NCI-H510A treated with DMSO at 0.1 percent for 48 hours (cell line): ENCODE measurements at places on chromosomes 1 and 21.

- peak; percentile 48 for DNase-seq
Measured at GRCh38 chr1:220487297-220487820, 40.6 kb upstream of the MARK1 start.

- DNase-seq = no peak
Measured at GRCh38 chr1:170397061-170397460, 134.9 kb upstream of the GORAB start.

DNA sequence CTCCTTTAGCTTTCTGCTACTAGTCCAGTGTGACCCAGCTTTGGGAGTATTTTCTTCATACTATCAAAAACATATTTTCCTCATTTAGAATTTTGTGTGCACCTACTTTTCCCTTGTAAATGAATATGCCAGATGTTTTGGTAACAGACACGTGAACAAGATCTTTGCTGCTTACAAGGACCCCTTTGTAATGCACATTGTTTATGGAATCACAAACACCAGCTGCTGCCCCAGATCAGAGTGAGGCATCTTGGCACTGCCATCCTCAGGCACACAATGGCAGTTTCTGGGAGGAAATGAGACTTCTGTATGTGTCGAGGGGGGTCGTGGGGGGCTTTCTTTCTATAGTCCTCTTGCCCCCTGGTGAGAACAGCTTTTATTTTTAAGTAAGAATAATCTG, 115.7 kb downstream of the RGL1 start:
- no peak for DNase-seq

GRCh38 chr1:168717906-168718891, 10.8 kb downstream of the DPT start:
- DNase-seq = no peak

GRCh38 chr1:160883581-160884513, 1.1 kb downstream of the ITLN1 start:
- DNase-seq = no peak

- DNase-seq = peak; percentile 18
Measured at GRCh38 chr1:192311281-192311680, 5.5 kb upstream of the RGS21 start.

- DNase-seq = no peak
Measured at GRCh38 chr1:213154056-213154685, 103.1 kb downstream of the RPS6KC1 start.

DNA sequence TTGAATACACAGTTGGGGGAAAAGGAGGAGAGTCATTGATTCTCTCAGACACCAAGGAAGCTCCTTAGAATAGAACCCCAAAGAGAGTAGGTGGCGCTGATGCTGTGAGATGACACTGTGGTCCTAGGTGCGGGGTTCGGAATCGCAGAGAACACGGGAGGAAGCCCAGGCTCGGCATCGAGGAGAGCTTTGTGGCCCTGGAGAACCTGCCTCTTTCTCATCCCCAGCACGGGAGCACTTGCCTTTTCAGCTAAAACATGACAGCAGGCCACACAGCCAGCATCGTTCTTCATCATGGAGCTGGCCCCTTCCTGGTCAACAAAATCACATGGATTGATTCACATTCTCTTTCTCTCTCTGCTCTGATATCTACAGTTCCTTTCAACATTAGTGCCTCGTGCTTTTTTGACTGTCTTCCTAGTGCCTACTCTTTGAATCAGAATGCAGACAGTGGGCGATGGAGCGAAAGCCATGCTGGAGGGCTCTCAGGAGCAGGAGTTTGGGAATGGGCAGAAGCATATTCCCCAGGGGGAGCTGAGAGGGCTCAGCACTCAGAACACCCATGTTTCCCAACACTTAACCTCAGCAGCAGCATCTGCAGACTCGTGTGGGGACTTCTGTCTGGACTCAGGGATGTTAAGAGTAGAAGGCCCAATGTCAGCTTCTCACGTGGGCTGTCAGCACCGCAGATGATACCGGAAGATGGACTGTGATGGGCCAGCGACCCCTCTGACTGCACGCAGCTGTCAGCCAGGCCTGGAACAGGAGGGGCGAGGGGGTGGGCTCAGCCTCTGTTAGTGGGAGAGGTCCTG, 539.4 kb downstream of the KIF26B start:
- DNase-seq = no peak

- DNase-seq = no peak
Measured at GRCh38 chr1:163115887-163116286, 46.7 kb downstream of the RGS4 start.

- no peak for DNase-seq
Measured at GRCh38 chr1:31633117-31633516, 11.6 kb downstream of the PEF1 start.

DNA sequence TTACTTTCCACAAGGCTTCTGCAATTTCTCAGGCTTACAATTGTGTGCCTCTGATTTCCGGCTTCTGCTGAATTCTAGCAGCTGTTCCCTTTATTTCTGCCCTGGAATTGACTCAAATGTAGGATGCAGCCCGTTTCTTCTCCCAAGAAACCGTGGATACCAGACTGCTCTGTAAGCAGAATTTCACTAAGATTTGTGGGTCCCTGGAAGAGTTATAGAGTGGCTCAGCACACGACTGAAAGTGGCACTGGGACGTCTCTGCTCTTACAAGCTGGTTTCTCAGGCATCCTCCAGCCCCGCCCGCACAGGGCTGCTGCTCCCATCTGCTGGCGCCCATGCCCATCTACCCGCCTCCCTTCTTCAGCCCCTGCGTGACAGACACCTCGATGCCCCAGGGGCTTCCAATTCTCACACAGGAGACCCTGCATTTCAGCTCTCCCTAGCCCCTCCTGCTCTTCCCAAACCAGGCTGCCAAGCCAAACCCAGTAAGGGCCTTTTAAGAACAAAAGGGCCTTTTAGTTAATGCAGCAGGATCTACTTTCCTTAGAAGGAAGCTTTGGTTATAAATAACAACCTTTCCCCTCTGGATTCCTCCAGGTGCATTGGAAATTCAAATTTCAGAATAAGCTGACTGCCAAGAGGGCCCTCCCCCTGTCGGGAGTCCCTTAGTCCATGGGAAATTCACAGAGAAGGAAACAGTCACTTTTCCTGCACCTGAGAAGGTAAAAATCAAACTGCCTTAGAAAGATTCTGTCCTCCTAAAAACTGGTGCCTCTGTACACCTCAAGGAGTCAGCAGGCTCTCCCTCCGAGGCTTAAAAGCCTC, 45.4 kb upstream of the TENT5B start:
- DNase-seq = peak; percentile 14

DNA sequence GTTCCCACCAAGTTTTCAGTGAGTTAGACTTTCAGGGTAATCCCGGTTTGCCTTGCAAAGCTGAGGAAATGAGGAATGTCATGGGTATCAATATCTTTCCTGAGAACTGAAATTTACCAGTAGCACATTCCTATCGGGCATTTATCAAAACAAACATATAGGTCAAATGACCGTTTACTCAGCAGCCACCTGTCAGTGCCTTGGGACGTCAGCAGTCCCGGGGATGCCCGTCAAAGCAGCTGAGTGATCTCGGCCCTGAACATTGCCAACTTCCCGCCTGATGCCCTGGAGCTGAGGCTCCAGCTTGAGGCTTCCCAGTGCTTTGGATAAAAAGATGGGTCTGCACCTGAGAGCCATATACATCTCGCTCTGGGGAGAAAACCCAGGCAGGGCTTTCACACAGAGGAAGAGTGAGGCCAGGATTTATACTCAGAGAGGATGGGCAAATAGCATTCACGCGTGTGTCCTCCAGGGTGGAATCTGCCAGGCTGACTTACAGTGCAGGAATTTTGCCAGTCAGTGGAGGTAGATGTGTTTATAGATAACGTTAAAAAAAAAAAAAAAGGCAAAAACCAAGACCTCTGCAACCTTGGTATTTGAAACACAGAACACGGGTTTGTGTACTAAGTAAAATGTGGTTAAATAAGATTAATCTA, 435.7 kb upstream of the VAMP3 start:
- peak; percentile 74 for DNase-seq

GRCh38 chr1:203278885-203279406, 26.4 kb upstream of the BTG2 start:
- peak; percentile 60 for DNase-seq

- DNase-seq = no peak
Measured at GRCh38 chr1:214550013-214550856, 1.2 kb downstream of the PTPN14 start.

DNA sequence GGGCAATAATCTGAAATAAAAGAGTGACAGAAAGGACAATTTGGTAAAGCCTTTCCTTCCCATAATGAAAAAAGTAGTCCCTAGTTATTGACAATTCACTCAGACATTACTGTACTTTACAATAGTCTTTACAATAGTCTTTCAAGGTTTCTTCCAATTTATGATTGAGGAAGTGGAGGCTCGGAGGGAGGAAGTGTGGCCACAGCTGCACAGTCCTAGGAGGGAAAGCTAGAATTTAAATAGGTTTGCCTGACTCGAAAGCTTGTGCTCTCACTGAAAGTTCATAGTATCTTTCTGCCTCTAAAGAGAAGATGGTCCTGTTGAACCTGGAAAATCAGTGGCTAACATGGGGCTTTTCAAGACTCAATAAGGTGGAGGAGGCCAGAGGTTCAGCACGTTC, 203.2 kb downstream of the SDCCAG8 start:
- DNase-seq = no peak

GRCh38 chr1:53697721-53698383, 41.1 kb downstream of the GLIS1 start:
- DNase-seq = no peak

DNA sequence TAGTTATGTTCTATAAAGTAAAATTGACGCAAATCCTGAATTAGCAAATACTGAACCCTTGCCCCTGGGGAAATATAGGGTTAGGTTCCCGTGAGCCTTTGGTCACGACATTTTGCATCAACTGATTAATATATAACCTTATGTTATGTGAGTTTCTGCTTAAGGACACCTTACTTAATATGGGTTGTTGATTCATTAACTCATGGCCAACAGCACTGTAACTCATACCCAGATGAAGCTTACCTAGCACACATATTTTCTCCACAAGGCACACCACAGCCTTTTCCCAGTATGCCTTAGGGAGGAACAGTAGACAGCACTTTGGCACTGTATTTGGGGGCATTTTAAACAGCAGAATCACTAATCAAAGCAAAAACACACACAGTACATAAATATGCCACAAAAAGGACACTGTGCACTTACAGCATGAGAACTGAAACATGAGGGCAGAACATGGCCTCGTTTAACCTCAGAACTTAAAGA, 15.1 kb downstream of the INAVA start:
- DNase-seq = no peak

DNA sequence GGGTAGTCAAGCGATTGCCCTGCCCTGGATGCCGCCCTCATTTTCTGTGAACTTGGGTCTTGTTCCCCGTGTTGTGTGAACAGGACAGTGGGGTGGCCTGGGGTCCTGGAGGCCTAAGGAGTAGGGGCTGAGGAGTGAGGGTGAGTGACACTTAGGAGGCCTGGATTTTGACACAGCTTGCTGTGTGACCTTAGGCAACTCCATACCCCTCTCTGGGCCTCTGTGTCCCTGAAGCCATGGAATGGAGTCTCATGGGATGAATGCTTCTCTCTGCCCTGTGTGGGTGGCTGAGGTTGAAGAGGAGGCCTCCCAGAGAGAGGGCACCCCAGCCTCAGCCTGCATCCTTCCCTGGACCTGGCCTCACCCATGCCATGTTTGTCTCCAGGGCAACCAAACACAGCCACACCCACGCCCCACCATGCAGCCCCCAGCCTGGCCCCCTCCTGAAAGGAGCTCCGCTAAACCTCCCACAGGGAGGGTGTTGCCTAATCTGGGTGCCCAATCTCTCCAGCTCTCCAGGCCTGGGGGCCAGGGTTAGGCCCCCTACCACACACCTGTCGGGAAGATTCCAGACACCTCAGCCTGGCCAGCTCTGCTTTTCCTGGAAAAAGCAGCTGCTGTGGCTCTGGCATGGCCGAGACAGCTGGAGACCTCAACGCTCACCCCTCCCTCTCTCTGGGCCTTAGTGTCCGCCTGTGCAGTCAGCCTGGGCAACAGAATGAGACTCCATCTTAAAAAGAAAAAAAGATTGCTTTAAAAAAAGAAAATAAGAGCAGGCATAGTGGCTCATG, 9.9 kb downstream of the MYOM3 start:
- DNase-seq = no peak

DNA sequence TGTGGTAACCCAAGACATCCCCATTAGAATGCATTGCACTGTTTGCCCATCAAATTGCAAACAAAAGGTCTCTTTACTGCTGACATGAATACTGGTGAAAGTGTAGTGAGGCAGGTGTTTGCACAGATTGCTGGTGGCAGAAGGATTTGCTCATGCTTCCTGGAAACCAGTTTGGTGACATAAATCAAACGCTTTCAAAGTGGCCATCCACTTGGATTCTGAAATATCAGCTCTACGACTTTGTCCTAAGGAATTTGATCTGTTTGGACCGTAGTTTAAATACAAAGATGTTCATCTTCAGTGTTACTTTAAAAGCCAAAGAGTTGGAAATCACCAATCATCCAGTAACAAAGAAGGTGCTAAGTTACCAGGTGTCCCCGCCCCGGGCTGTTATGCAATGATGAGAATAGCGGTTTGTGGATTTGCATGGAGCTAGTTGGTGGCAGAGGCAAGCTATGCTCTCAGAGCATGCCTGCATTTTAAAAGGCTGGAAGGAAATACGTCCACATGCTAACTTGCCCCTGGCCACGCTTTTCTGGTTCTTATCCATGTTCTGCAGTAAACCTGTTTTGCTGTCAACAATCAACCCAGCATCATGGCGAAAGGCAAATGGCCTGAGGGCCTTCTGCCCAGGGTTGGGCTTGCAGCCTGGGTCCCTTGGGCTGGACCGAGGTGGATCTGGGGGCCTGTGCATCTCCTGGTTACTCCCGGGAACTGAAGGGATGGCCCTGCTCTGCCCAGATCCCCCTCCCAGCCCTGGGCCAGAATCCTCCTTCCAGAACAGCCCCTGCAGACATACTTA, 49.2 kb downstream of the UMODL1 start:
- peak; percentile 97 for DNase-seq

- DNase-seq = no peak
Measured at GRCh38 chr1:216462066-216462775, 39.0 kb upstream of the USH2A start.
